NCI-H1092 (cell line): ENCODE measurements at places on chromosomes 3 and 15.

DNA sequence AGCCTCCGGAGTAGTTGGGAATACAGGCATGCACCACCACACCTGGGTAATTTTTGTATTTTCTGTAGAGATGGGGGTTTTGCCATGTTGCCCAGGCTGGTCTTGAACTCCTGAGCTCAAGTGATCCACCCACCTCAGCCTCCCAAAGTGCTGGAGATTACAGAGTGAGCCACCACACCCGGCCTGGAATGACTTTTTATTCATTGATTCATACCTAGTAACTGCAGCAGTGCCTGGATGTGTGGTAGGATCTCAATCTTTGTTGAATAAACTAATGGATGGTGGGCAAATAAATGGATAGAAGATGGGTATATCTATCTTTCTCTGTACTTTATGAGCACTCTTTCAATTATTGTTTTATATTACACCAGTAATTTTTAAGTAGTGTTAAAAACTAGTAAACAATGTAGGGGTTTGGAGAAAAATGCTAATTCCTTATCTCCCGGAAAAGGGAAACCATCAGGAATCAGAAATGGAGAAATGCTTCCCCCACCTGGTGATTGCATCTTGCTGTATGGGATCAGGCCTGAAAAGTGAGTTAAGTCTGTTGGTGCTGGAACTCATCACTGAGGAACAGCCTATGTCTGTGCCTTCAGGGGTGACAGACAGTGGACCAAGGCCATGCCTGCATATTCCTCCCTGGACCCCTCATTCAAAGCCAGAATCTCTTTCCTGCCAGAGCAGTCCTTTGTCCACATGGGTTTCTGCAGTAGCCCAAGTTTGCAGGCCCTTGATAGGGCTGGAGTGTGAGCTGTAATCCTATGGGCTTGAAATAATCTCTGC, 161.0 kb upstream of the CTDSPL start:
- DNase-seq, result no peak

DNA sequence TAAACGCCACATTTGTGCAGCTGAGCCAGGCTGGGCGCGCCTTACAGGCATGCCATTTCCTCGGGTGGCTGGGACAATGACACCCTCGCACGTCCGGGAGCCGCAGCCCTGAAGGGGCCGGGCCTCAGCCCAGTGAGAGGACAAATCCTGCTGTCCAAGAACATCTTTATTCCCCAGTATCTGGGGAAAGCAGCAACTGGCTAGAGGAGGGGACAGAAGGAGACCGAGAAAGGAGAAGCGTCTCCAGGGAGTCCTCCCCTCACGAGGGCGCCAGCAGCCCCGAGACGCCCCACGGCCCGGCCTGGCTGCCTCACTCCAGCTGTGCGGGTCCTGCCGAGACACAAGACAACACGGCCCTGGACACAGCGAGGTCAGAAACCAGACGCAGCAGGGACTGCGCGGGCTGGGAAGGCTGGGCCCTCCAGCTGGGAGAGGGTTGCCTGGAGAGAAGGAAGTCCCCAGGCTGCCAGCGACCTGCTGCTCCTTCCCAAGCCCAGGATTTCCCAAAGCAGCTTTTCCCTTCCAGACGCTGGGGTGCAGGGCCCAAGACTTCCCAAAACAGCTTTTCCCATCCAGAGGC, 130.2 kb downstream of the CHSY1 start:
- peak; percentile 24 for DNase-seq

DNA sequence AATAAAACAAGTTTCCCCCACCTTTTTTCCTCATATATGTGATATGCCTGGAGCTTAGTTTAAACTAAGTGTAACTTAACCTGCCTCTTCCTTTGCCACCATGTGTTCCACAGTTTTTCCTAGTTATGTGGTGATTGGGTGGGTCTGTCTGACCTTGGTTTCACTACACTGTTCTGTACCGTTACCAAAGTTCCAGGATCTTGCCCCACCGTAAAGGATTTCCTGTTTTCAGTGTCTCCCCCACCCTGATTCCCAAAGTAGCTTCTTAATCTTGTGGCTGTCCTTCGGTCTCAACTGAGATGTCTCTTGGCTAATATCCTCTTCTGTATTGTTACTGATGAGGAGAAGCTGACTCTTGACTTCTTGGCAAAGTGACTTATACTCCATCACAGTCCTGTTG, 6.4 kb upstream of the MGA start:
- no peak for DNase-seq

GRCh38 chr15:97463696-97464095, 496.8 kb upstream of the ARRDC4 start:
- no peak for DNase-seq
